Suprapubic skin (tissue), 4 donors: ENCODE measurements at places on chromosomes 11 and 22.

- H3K36me3 ChIP-seq = no peaks in the 10 kb centered on the region
- DNase-seq = no peak
- H3K4me1 ChIP-seq = no peaks in the 10 kb centered on the region
Observed at GRCh38 chr11:39990421-39990831, 1469.0 kb downstream of the LRRC4C start.

DNA sequence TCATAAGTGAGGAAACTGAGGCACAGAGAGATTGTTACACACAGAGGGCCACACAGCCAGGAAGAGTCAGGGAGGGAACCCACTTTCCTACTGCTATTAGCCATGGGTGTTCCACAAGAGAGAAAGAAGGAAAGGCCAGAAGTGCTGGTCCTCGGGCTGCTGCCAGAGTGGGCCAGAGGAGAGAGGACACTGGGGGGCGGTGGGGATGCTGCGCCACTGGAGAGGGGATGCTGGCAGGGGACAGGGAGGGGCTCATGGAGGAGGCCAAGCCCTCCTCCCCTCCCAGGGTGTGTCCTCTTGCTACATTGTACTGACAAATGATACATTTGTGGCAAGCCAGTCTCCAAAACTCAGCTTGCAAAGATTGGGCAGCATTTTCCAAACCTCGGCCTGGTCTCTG is 9.9 kb downstream of the IL10RA start:
- no peaks in the 10 kb centered on the region for H3K27me3 ChIP-seq
- H3K36me3 ChIP-seq = peaks cover 4% of the 10 kb centered on the region

DNA sequence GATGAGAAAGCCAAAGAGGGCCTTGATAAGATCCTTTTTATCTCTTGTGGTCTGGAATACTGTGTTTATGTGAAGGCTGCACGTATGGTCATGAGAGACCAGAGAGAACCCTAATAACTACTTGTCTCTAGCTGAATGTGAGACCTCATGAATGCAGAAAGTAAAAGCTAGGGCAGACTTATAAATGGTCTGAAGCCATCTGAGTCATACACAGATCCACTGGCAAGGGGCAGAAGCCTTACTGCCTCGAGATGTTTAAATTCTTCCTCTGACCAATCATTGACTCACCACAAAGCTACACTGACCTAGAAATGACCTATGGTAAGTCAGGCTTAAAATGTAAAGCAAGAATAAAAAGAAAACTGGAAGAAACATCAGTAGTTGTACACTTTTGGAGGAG is 22.7 kb upstream of the OR4B1 start:
- DNase-seq = no peak
- H3K4me1 ChIP-seq = no peaks in the 10 kb centered on the region

- H3K27ac ChIP-seq = no peak overlapping the region
- no peak for DNase-seq
- H3K27me3 ChIP-seq = no peaks in the 10 kb centered on the region
- H3K4me1 ChIP-seq = peaks cover 20% of the 10 kb centered on the region
- H3K36me3 ChIP-seq = no peaks in the 10 kb centered on the region
Observed at GRCh38 chr11:35814720-35815305, 129.0 kb upstream of the LDLRAD3 start.

GRCh38 chr22:25546751-25547150 is 17.7 kb upstream of the GRK3 start:
- H3K27me3 ChIP-seq = no peaks in the 10 kb centered on the region
- H3K36me3 ChIP-seq = no peaks in the 10 kb centered on the region
- H3K4me1 ChIP-seq = no peaks in the 10 kb centered on the region
- H3K27ac ChIP-seq = no peak overlapping the region

DNA sequence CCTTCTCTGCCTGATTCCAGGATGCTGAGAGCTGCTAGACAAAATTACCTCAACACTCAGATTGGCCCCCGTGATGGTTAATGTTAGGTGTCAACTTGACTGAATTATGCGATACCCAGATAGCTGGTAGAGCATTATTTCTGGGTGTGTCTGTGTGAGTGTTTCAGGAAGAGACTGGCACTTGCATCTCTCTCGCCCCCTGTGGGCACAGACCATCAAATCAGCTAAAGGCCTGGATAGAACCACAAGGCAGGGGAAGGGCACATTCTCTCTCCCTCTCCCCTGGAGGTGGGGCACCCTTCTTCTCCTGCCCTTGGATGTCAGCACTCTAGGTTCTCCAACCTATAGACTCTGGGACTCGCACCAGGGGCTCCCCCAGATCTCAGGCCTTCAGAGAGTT is 79.7 kb downstream of the KIRREL3 start:
- no peaks in the 10 kb centered on the region for H3K27me3 ChIP-seq
- no peaks in the 10 kb centered on the region for H3K36me3 ChIP-seq
- no peak overlapping the region for H3K27ac ChIP-seq

GRCh38 chr11:21461701-21462100 is 731.2 kb upstream of the ANO5 start:
- H3K4me3 ChIP-seq = no peak overlapping the region
- no peak for DNase-seq
- no peaks in the 10 kb centered on the region for H3K4me1 ChIP-seq
- H3K36me3 ChIP-seq = no peaks in the 10 kb centered on the region
- H3K27me3 ChIP-seq = no peaks in the 10 kb centered on the region

DNA sequence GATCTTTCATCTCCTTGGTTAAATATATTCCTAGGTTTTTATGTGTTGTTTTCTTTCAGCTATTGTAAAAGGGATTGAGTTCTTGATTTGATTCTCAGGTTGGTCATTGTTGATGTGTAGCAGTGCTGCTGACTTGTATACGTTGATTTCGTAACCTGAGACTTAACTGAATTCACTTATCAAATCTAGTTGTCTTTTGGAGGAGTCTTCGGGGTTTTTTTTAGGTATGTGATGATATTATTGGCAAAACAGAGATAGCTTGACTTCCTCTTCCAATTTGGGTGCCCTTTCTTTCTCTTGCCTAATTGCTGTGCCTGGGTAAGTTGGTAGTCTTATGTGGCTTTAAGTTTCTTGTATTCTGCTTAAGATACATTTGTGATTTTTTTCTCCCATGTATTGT is 52.8 kb downstream of the CBL start:
- no peak for DNase-seq
- H3K27ac ChIP-seq = no peak overlapping the region
- H3K4me1 ChIP-seq = peaks cover 4% of the 10 kb centered on the region
- no peaks in the 10 kb centered on the region for H3K36me3 ChIP-seq

GRCh38 chr11:95322539-95322938 is 91.5 kb upstream of the SESN3 start:
- H3K27me3 ChIP-seq = no peaks in the 10 kb centered on the region
- no peak for DNase-seq
- H3K36me3 ChIP-seq = no peaks in the 10 kb centered on the region
- peaks cover 12% of the 10 kb centered on the region for H3K4me1 ChIP-seq

DNA sequence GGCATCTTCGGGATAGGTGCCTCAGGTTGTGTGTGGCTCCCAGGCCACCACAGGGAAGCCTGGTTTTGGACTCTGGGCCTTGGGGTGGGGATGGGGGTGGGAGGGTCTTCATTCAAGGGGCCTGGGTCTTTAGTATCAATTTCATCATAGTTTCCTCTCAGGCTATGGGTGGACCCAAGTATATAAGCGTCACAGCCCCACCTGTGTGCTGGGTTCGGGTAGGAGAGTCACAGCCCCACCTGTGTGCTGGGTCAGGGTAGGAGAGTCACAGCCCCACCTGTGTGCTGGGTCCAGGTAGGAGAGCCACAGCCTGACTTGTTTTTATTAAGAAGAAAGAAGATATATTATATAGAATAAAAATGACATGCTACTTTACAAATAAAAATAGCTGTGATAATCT is 422.1 kb downstream of the BRD1 start:
- H3K27ac ChIP-seq = no peak overlapping the region
- no peak overlapping the region for H3K4me3 ChIP-seq
- peak; percentile 15 for DNase-seq
- H3K27me3 ChIP-seq = peaks cover 29% of the 10 kb centered on the region

- H3K4me1 ChIP-seq = peaks cover 55% of the 10 kb centered on the region
- no peak for DNase-seq
- peak overlapping the region; percentile 96 for H3K4me3 ChIP-seq
- no peaks in the 10 kb centered on the region for H3K27me3 ChIP-seq
- peak overlapping the region; percentile 96 for H3K27ac ChIP-seq
Observed at GRCh38 chr11:67468456-67468758, 644 bp downstream of the TMEM134 start.

DNA sequence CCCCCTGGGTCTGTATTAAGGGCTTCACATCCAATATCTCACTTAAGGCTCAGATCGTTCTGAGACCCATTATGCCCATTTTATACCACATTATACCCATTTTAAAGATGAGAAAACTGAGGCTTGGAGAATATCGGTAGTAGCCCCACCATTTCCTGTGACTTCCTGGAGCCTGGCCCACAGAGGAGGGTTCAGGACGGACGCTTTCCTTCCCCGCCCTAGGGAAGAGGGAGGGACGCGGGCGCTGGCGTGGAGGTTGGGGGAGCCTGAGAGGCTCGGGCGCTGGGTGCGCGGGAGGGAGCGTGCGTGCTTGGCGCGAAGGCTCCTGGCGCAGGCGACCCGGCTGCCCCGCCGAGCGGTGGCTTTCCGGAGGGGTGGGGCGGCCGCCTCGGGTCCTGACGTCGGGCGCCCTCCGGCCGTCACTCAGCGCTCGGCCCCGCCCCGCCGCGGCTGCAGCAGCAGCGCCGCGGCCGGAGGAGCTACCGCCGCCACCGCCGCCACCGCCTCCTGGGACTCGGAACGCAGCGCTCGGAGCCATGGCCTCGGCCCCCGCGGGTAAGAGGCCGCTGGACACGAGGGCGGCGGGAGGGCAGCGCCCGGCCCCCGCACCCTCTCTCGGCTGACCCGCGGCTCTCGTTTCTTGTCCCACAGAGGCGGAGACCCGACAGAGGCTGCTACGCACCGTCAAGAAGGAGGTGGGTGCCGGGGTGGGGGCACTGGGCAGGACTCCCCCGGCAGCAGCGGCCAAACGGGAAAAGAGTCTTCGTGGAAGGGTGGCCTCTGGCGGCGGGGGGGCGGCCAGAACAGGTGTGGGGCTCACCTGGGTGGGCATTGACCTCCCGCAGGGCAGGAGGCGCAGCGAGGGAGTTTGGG is at the start of gene SGSM1:
TSS of gene SGSM1 (plus strand) at position 422 of the 873 bp plus-strand sequence. CDS start at position 537, 115 bp downstream.
- no peaks in the 10 kb centered on the region for H3K36me3 ChIP-seq
- peak within 1 kb of the TSS; percentile 56 for H3K4me3 ChIP-seq
- no peak within 1 kb of the TSS for H3K27ac ChIP-seq
- DNase-seq = no peak
- H3K4me1 ChIP-seq = peaks cover 14% of the 10 kb centered on the region

DNA sequence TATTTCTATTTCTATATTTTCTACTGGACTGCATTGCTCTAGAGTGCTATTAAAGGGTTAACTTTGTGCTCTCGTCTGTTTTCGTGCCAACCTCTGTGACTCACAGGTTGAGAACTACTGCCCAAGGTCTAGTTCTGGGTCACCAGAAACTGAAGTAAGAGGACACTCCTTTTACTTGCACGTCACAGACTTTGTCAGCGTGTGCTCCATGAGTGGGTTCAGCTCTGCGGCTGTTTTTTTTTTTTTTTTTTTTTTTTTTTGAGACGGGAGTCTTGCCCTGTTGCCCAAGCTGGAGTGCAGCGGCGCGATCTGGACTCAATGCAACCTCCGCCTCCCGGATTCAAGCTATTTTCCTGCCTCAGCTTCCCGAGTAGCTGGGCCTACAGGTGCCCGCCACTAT is 49.8 kb downstream of the CLMP start:
- no peak for DNase-seq
- no peaks in the 10 kb centered on the region for H3K36me3 ChIP-seq
- H3K27ac ChIP-seq = no peak overlapping the region

- H3K4me1 ChIP-seq = no peaks in the 10 kb centered on the region
- no peak overlapping the region for H3K27ac ChIP-seq
- no peak for DNase-seq
- no peaks in the 10 kb centered on the region for H3K36me3 ChIP-seq
Observed at GRCh38 chr11:72668629-72669347, 5.4 kb downstream of the PDE2A start.

DNA sequence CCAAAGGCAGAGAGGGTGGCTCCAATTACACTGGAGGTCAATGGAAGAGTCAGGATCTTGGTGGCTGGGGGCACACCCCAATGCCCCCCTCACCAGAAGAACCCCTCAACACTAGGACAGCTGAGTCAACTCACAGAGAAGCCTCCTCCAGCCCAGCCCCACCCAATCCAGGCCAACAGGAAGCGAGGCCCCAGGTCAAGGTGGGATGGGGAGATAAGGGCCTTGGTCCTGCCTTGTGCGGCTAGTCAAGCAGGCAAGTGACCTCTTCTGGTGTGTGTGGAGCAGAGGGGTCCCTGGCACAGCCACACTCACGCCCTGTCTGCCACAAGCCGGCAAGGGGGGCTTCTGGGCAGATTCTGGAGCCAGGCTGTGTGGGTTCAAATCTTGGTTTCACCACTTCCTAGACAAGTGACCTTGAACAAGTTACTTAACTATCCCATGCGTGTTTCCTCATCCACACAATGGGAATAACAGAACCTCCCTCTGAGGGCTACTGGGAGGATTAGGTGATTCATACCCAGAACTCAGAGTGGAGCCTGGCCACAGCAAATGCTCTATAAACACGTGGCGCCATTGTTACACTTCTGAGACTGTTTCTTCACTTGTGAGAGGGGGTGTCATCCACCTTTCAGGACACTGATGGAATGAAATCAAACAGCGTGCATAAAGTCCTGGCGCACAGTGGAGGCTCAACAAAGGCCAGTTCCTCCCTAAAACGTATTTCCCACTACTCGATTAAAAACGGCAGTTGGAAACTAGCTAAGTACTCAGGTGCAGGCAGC is 3.2 kb downstream of the TTLL12 start:
- H3K27me3 ChIP-seq = no peaks in the 10 kb centered on the region
- H3K4me1 ChIP-seq = peaks cover 46% of the 10 kb centered on the region
- H3K36me3 ChIP-seq = peaks cover 40% of the 10 kb centered on the region
- DNase-seq = no peak

DNA sequence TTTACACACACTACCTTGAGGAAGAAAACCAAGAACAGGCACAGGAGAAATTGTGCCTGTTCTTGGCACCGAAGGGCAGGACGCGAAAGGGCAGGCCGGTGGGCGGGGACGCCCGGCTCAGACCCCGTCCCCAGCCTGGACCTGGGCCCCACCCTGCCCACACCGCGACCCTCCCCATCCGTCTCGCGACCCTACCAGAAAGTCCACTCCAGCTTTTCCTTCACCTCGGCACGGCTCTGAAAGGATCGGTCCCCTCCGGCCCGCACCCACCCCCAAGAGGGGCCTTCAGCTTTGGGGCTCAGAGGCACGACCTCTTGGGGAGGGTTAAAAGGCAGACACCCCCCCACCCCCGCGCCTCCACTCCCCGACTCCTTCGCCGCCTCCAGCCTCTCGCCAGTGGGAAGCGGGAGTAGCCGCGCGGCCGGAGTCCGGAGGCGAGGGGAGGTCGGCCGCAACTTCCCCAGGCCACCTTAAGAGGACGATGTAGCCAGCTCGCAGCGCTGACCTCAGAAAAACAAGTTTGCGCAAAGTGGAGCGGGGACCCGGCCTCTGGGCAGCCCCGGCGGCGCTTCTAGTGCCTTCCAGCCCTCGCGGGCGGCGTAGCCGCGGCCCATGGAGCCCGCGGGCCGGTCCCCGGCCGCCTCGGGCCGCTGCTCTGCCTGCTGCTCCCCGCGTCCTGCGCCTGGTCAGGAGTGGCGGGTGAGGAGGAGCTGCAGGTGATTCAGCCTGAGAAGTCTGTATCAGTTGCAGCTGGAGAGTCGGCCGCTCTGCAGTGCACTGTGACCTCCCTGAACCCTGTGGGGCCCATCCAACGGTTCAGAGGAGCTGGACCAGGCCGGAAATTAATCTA is 4.4 kb downstream of the SEC14L6 start:
- peaks cover 10% of the 10 kb centered on the region for H3K4me1 ChIP-seq
- no peak overlapping the region for H3K27ac ChIP-seq
- H3K4me3 ChIP-seq = peak overlapping the region; percentile 45
- no peaks in the 10 kb centered on the region for H3K36me3 ChIP-seq
- no peak for DNase-seq
- H3K27me3 ChIP-seq = peaks cover 40% of the 10 kb centered on the region
